ENCODE measurements at places on chromosomes 7 and 10.

- no peak for DNase-seq
Measured at GRCh38 chr7:5633161-5634106, 148.0 kb downstream of the RNF216 start.

DNA sequence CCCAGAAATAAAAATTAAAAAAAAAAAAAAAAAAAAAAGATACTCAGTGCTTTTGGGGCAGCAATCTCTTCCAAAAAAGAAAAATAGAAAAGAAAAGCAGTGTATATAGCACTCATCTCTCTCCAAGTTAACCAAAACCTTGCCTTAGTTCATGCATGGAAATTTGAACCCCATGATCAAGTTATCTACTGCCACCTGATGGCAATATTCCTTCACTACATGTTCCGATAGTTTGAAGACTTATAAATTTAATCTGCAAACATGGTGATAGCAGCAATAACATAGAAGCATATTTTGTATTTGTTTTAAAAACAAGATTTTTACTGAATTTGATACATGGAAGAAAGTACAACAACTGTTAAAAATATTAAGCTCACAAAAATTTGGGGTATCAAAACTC is 48.6 kb upstream of the SLIT1 start:
- DNase-seq = peak; percentile 47

GRCh38 chr10:29343607-29344038 is 54.8 kb downstream of the LYZL1 start:
- DNase-seq = peak; percentile 56

GRCh38 chr10:31939797-31940708 is 11.4 kb upstream of the ARHGAP12 start:
- no peak for DNase-seq

DNA sequence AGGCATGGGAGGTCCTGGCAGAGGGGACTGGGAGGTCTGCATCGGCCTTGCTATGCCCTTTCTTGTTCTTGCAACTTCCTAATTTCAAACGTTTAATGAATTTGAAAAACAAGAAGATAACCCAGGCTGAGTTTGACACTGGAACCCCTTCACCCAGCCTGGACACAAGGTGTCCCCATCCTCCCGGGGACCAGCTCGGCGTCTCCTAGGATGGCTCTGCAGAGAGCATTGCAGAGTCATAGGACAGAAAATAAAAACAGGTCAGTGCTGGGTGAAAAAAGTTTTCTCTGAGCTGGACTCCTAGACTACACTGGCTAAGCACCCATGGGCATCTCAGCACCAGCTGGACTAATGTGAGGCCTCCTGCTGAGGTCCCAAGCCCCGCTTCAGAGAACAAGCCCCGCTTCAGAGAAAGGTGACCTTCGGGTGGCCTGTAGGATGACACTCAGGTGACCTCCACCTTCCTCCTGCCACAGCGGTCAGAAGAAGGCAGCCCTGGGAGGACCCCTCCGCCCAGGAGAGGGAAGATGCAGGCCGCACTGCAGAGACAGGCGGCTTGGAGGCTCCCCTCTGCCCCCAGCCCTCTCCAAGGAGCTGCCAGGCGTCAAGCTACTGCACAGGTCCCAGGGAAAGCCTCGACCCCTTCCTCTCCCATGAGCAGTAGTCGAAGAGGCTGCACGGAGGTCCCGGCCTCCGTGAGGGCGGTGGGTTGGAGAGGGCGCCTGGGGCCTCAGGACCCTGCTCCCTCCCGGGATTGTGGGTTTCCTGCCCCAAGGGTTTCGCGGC is 9.3 kb upstream of the UNCX start:
- DNase-seq = peak; percentile 15

- DNase-seq = peak; percentile 1
Measured at GRCh38 chr10:21746118-21746517, 212.1 kb downstream of the MLLT10 start.

GRCh38 chr7:85716353-85716752 is 529.5 kb upstream of the SEMA3D start:
- no peak for DNase-seq

- DNase-seq = no peak
Measured at GRCh38 chr7:70947181-70947580, 184.8 kb upstream of the GALNT17 start.

GRCh38 chr7:134942690-134943466 is 43.4 kb upstream of the AGBL3 start:
- DNase-seq = no peak

DNA sequence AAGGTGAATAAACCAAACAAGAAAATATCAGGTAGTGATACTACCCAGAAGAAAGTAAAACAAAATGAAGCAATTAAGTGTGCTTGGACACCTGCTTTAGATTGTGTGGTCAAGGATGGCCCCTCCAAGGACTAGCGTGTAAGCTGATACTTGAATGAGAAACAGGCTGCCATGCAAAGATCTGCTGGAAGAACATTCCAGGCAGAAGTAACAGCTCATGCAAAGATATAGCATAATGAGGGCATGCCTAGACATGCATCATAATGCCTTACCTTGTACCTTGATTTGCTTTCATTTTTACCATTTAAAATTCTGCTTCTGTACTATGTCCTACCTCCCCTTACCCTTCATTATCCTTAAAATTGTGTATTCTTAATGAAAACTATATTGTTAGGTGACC is 74.8 kb upstream of the HDAC9 start:
- no peak for DNase-seq

Measured in MV-4-11 (cell line).